ENCODE measurements at places on chromosomes 7 and 10. TPM values are rescaled to one million over a fixed set of nuclear protein-coding genes. Genes with fewer than 3 reads are reported as not detected.

DNA sequence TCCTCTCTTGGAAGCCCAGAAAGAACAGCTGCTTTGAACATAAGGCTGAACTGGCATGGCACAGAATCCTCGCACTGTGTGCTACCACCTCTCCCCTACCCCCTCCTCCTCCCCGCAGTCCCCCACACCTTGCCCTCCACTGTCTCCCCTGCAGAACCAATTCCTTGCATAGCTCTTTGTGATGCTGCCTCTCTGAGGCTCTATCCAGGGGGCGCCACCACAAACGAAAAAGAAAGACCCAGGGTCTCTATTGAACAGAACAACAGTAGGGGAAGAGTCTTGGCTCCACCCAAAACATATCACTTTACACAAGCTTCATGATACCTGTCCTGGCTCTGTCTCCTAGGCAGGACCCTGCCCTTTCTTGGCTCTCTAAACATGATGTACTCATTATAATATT is 26.2 kb upstream of the EBLN1 start:
- no peak for DNase-seq

DNA sequence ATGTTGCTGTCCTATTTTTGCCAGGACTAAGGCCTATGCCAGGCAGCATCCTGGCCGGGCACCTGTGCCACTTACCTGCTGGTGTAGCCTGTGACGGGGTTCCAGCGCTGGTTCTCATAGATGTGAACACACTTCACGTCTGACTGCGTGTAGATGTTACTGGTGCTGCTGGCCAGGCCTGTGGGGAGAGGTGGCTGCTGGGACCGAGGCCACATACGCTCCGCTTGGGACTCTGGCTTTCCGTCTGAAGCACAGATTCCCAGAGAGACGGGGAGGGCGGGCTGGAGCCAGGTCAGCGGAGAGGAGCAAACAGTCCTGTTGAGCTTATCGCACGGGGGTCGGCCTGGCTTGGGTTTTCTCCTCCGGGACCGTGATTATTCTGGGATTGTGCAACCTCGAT is 16.7 kb downstream of the BHLHA15 start:
- DNase-seq, result no peak

FAM13C gene
- total RNA-seq, result 0.22 TPM

HMX3 gene
- not detected for total RNA-seq

- DNase-seq, result peak; percentile 98
Observed at GRCh38 chr7:16739863-16740622, 13.5 kb upstream of the TSPAN13 start.

P4HA1 gene
- total RNA-seq, result 95.5 TPM
